ENCODE measurements at places on chromosomes 4 and X.
A peak's percentile ranks its signal among the peaks of the same experiment; 100 is the strongest.

GRCh38 chr4:105911426-105911825 is 16.2 kb downstream of the NPNT start:
- DNase-seq = no peak

GRCh38 chrX:136909706-136910564 is 29.4 kb upstream of the RBMX start:
- peak; percentile 58 for DNase-seq

GRCh38 chr4:7425124-7425523 is 9.6 kb downstream of the PSAPL1 start:
- peak; percentile 6 for DNase-seq

- DNase-seq = no peak
Measured at GRCh38 chrX:84156821-84157220, 31.2 kb downstream of the RPS6KA6 start.

GRCh38 chr4:70687392-70687791 is 940 bp upstream of the UTP3 start:
- no peak for DNase-seq

DNA sequence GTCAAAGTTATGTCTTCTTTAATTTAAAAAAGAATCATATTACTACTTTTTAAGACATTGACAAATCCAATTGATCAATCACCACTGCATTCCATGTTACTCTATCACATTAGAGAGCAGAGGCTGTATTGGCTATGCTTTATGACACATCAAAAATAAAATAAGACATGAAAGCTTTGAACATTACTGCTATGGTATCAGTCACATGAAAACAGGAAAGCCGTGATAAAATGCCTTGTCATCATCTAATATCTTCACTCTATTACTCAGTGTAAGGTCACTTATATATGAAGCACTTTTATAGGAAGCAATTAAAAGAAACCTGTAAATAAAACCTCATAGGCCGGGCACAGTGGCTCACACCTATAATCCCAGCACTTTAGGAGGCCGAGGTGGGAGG is 27.7 kb upstream of the CEP135 start:
- no peak for DNase-seq

DNA sequence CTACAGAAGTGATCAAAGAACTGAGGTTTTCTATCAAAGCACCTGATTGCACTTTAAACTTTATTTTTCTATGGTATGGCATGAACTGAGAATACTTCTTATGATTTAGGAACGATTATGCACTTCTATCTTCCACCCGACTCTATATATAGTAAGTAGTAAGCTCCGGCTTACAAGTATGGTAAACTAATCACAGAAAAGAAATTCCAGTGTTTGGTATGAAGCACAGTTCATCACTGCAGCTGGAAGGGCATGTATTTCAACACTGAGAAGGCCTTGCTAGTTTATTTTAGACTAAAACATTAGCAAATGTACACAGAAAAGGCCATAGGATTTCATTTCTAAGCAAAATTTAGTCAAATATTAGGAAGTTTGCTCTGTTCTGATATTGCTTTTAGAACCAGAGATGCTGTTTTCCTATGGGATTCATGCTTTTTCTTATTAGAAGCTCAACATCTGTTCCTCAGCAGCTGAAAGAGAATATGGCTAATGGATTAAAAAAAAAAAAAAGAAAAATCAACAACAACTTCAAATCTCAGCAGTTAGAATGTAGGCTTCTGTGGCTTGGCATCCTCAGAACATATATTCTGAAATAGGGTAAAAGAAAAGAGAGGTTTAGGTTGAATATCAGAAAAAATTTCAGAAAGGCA is 273.5 kb downstream of the C4orf33 start:
- DNase-seq = no peak

DNA sequence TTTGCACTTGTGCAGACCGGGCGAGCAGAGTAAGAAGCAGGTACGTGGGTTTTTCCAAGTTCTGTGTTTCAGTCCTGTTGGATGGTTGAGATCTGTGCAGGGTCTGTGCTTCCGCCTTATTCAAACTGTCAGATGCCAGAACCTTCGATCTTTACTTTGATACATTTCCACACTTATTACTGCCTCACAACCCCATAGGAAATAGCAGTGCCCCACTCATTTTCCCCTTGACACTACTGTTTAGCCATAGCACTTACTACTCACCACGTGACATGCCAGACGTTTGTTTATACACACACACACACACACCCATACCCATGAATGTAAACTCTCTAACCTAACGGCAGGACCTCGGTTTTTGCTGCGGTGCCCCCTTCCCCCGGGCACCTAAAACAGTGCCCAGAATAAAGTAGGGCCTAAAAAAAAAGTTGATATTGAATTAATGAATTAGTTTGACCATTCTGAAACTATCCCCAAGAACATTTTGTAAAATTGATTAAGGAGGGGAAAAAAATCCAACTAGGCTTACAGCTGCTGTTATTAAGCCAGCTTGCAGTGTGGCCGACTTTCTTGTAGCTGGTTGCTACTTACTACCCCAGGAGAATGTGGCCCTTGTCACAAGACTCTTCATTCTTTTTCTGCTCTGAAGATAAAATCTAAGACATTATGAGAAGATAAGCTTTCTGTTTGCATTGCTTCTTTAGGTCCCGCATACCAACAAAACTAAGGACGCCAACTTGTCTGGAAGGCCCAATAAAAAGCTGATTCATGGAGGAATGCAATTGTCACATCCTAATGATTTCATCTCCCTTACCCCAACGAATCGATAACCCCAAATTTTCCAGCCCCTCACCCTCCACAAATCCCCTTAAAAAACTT is 704 bp upstream of the SEPSECS start:
- peak; percentile 15 for DNase-seq

- peak; percentile 30 for DNase-seq
Measured at GRCh38 chrX:75784680-75785491, at the start of gene MAGEE2. TSS of gene MAGEE2 (minus strand) at chrX:75785254. CDS start at chrX:75785051, 203 bp downstream.

GRCh38 chrX:73448379-73448778 is 1.5 kb downstream of the CDX4 start:
- DNase-seq = no peak

GRCh38 chr4:159097785-159098184 is 5.1 kb upstream of the RAPGEF2 start:
- DNase-seq = no peak

- no peak for DNase-seq
Measured at GRCh38 chr4:158008551-158009218, 164.1 kb downstream of the GASK1B start.

GRCh38 chr4:128863312-128864075 is 54.0 kb downstream of the JADE1 start:
- DNase-seq = peak; percentile 57

- no peak for DNase-seq
Measured at GRCh38 chrX:138191998-138192397, 519.5 kb downstream of the FGF13 start.

- no peak for DNase-seq
Measured at GRCh38 chrX:9681422-9681821, 84.2 kb downstream of the GPR143 start.
